ENCODE measurements at places on chromosomes 4 and X.

GRCh38 chr4:89300499-89300898 is 7.1 kb downstream of the GPRIN3 start:
- DNase-seq, result no peak

DNA sequence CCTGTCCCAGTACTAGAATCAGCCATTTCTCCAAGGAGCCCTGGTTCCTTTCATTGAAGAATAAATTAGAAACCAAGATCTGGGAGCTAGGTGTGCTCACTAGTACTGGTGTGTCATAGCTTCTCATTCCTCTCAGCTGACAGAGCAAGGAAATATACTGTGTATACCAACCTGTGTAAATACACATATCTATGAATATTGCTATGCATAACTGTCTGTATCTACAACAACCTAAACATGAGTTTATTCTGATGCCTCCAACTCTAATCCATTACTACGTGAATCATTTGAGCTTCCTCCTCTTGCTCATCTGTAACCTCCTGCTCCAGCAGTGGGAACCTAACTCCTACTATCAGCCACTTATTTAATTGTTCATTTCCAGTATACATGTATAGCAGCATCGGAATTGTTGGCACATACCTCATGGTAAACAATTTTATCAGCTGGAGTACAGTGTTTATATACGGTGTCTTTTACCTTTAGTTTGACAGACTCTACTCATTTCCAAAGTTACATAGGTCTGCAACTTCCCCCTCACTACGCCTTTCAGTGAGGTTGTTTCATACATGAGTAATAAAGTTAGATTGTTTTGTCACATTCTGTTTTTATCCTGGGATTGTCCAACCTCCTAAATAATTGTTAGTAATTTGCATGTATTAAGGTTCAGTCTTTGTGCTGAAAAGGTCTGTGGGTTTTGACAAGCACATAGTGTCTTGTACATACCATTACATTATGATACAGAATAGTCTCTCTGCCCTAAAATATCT is 7.1 kb upstream of the SCRG1 start:
- no peak for DNase-seq

DNA sequence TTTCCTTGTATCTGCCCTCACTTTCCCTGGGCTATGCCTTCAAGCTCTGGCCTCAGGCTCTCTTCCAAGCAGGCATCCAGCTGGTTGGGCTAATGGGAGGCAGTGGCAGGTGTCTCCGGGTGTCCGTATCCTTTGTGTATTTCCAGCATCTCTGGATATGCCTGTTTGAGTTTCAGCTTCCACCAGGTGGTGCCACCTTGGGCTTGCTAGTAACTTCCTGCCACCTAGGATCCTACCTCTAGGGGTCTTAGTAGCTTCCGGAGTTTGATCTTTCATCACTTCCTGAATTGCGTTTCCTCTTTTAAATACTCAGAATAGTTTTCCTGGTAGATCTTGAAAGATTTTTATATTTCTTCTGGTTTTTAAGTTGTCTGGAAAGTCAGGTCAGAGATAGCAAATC is 23.2 kb upstream of the ANOS1 start:
- DNase-seq, result no peak

DNA sequence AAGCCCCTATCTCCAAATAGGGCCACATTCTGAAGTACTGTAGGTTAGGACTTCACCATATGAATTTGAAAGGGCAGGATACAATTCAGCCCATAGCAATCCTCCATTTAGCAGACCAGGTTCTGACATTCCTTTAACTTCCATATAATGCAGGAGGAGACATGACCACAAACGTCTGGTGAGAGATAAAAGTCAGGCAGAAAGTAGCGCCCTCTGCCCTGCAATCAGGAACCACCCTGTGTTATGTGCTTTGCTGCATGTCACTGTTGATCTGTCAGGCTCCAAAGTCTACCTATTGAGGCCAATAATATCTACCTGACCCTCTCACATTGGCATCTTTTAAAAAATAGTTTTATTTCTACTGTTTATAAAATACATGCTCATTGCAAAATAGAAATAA is 30.2 kb upstream of the SEPSECS start:
- DNase-seq, result no peak

GRCh38 chrX:10828640-10829039 is 208.3 kb upstream of the MID1 start:
- no peak for DNase-seq

DNA sequence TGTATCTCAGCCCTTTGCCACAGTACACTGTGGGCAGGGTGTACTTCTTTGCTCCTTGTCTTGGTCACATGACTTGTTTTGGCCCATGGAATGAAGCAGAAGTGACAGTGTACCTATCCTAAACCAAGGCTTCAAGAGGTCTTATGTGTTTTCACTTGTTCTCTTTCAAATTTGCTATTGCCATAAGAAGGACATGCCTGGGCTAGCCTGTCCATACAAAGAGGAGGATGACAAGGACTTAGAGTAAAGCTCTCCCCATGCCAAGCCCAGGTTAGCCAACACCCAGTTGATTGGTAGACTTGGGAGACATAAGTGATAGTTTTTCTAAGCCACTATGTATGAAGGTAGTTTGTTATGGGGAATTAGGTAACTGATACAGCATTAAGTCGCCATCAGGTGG is 141.1 kb upstream of the MID1 start:
- DNase-seq, result no peak

GRCh38 chrX:22325096-22325495 is 52.4 kb downstream of the CBLL2 start:
- no peak for DNase-seq

- no peak for DNase-seq
These were observed 394.4 kb upstream of the ADGRL3 start for GRCh38 chr4:60805500-60806313.

DNA sequence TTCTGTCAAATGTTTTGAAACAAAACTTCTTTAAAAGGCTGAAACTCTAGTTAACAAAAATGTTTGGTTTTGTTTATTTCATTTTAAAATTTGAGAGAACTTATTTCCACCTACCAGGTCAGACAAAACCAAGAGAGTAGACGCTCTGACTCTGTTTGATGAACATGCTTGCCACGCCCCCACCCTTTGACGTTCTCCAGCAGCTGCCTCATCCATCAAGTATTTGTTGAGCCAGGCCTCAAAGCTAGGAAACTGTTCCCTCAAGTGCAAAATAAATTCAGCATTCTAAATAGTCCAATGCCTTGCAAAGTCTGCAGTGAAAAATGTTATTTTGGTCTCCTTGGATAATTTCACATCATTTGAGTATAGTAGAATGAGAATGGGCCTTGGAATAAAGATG is 121.6 kb downstream of the GUCY2F start:
- DNase-seq, result no peak

DNA sequence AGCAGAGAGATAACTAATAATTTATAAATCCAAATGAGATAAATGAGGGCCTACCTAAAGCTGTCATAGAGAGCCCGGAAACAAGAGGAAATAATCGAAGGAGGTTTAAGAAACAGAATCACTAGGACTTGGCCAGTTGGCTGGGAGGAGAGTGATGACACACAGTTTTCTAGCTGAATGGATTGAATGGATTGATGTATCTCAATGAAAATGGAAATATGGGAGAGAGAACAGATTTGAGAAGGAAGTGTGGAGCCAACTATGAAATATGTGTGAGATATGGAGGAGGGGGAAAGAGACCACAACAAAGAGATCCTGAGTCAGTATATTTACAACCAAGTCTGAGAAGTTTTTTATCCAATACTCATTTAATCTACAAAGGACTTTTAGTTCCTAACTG is 35.7 kb upstream of the CXXC4 start:
- no peak for DNase-seq

- no peak for DNase-seq
These were observed 18.5 kb downstream of the LRRC66 start for GRCh38 chr4:52001616-52002015.

- DNase-seq, result no peak
These were observed 1.1 kb upstream of the NSG1 start for GRCh38 chr4:4385729-4386295.

- DNase-seq, result no peak
These were observed 67.1 kb downstream of the DOCK11 start for GRCh38 chrX:118562582-118563164.

DNA sequence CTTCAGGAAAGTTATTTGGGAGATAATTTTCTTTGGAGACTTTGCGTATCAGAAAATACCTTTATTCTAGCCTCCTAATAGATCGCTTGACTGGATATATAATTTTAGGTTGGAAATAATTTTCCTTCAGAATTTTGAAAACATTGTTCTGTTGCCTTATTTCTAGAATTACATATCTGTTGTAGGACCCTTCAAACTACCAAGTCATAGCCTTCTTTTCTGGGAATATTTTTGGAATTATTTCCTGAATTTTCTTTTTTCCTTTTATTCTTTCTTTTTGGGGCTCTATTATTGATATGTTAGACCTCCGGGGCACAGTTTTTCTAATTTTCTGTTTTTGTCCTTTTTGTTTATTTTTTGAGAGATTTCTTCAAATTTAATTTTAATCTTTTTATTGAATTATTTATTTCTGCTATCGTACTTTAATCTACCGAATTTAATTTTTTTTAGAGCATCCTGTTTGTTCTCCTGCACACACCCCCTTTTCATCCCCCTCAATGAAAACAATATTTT is 100.5 kb downstream of the KDM6A start:
- no peak for DNase-seq

DNA sequence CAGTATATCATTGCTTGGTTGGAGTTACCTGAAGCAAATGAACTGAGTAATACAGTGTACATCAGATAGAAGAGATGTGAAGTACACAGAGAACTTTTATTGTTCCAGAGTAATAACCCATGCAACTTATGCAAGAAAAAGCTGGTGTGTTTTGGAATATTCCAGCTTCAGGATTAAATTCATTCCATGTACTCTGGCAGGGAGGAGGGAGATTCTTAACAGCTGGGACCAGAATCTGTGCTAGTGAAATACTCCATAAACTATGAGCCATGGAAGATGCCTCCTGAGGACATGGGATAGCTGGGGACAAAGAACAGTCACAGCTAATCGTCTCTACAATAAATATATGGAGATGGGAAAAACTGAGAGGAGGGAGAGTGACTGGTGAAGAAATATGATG is 101.6 kb upstream of the OTUD4 start:
- DNase-seq, result no peak

GRCh38 chr4:133136833-133137232 is 12.3 kb upstream of the PCDH10 start:
- no peak for DNase-seq

GRCh38 chr4:78601013-78601412 is 49.4 kb downstream of the ANXA3 start:
- DNase-seq, result no peak

DNA sequence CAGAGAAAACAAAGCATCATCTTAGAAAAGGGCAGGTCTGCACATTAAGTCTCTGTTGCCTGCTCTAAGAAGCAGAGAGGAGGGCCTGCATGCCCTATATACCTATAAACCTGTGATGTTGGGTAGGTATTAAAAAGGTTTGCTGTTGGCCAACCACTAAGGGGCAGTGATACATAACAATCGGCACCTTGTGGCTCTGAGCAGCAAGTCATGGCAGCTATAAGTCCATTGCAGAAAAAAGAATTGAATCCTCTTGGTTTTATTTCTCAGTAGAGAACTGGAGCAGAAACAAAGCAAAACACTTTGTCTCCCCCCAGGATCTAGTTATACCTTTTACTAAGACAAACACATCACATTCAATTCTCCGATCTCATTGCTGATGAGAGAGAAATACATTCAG is 1364.4 kb downstream of the STIM2 start:
- no peak for DNase-seq

- no peak for DNase-seq
These were observed 9.4 kb downstream of the C4orf50 start for GRCh38 chr4:6008766-6009385.

DNA sequence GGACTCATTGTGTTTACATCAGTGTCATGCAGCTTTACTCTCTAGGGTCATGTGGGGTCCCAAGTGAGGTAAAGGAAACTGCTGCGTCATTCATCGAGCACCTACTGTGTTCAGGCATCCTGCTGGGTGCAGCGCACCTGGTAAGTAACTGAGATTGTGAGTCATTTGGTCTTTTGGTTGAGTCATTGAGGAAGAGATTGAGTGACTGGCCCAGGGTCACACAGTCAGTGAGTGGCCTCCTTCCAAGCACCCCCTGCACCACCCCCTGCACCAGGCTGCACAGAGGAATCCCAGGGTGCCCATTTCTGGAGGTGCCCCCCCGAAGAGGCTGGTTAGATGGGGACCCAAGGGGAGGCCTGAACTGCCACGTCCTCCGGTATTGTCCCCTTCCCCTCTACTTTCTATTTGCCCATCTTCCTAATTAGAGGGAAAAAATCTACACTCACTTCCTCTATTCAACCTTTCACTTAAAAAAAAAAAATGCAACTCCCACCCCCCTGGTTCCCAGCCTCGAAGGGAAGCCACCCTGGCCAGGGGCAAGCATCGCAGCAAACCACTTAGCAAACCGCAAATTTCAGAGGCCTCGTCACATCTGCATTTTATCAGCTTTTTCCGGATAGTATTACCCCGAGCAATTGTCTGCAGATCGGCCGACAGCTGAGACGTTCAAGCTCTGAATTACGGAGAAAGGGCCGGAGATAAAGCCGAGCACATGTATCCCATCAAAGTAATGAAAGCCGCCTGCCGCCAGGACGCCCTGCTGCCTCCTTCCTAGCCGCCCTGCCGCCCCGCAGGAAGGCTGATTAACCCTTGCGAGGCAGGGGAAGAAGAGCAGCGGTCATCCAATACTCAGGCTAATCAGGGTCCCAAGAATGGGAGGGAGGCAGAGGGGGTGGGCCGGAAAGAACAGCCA is 96.3 kb upstream of the MSX1 start:
- DNase-seq, result no peak

GRCh38 chr4:52317361-52317879 is 266.3 kb downstream of the SPATA18 start:
- no peak for DNase-seq

DNA sequence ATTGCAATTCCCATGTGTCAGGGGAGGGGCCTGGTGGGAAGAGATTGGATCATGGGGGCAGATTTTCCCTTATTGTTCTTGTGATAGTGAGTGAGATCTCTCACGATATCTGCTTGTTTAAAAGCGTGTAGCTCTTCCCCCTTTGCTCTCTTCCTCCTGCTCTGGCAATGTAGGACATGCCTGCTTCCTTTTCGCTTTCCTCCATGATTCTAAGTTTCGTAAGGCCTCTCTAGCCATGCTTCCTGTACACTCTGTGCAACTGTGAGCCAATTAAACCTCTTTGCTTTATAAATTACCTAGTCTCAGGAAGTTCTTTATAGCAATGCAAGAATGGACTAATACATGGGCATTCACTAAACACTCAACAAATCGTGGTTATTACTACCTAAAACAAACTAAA is 37.2 kb upstream of the PAPSS1 start:
- no peak for DNase-seq

GRCh38 chrX:39618178-39618577 is 479.6 kb downstream of the BCOR start:
- DNase-seq, result no peak

DNA sequence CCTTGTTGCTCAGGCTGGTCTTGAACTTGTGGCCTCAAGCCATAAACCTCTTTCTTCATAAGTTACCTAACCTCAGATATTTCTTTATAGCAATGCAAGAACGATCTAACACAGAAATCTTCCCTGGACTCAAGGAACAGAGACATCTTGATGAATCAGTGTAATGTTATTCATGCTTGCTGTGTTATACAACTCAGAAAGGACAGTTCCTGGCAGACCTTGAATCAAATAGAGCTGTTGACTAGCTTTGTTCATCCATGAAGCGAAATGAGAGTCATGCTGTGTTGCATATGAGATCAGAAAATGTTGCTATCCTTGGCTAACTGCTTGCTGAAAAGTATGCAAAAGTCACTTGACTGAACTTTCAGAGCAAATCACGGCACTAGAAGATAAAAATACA is 72.6 kb upstream of the ARHGAP24 start:
- DNase-seq, result no peak

Data from stimulated activated CD4-positive, alpha-beta T cell treated with anti-CD3 and anti-CD28 coated beads, Interleukin-1b, Interleukin-23, amount 100 ng/mL, for 1 hour (primary cell).